Activated naive CD8-positive, alpha-beta T cell treated with anti-CD3 and anti-CD28 coated beads, Interleukin-2, amount 10 ng/mL, durations not matched to agents 7 days and 5 days (primary cell): ENCODE measurements at places on chromosomes 11 and 22.

DNA sequence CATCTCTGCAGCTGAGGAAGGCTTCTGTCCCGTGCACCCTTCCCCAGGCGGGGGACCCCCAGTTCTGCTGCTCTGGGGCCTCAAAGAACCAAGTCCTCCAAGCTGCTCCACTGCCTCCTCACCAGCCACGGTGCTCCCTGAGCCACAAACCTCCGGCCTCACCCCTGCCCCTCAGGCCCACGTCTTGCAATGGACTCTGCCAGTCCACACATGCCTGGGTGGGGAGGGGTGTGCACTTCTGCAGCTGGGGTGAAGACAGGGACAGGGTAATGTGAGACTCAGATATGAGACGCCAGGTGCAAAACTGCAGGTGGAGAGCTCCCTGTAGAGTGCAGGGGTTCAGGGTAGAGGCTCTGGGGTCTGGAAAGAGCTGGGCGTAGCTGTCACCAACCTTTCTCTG, 3.2 kb upstream of the PTDSS2 start:
- DNase-seq = no peak

- DNase-seq = no peak
Measured at GRCh38 chr11:117569911-117570310, 227.1 kb downstream of the DSCAML1 start.

DNA sequence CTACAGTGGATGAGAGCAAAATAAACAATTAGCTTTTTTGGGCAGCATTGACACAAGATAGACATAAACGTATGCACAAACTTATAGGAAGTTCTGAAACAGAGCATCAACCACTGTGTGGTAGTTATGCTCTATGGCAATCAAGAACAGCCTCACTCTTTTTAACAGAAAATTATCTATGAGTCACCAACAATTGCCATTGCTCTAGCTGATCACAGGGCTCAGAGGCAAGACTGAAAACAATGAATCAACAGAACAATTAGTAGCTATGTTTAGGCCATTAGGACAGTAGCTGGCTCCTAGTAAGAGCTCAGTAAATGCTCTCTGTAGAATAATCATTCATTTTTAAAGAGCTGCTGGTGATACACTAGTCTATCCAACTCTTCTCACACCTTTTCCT, 34.9 kb upstream of the PICALM start:
- no peak for DNase-seq

DNA sequence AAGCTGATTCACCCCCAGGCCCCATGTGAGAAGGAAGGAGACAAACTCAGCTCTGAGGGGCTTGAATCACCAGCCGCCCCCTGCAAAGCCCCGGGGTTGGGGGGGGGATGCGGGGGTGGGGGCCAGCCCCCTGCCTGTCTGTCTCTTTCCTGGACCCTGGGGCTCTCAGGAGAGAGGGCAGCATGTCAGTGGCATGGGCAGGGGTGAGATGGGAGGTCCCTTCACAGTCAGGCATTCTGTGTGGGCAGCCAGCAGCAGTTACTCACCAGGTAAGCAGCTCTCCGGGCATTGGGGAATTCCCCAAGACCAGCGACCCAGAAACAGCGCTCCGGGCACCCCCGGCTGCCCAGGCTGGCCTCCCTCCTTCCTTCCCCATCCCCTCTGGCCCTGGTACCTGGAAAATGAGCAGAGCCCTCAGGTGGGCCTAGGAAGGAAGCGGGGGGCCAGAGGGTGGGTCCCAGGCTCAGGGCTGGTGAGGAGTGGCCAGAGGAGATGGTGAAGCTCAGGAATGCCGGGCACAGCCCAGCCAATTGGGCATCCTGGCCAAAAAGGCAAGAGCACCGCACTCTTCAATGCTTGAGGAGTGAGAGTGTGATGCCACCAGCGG, 4.2 kb upstream of the LIF start:
- DNase-seq = no peak

- DNase-seq = peak; percentile 52
Measured at GRCh38 chr22:30290342-30291057, 1.2 kb upstream of the CASTOR1 start.

GRCh38 chr11:7872890-7873289, 58.2 kb downstream of the OR10A6 start:
- DNase-seq = no peak

DNA sequence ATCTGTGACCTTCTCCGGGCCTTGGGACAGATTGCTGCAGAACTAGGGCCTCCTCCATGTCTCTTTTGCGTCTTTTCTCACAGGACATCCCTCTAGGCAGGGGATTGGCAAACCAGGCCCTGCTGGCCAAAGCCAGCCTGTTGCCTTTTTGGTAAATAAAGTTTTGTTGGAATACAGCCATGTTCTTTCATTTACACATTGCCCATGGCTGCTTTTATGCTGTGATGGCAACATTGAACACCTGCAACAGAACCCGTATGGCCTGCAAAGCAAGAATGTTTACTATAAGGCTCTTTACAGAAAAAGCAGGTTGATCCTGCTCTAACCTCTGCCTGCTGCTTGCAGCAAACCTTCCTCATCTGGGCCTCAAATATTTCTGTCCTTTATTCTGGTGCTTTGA, 56.8 kb upstream of the B3GAT1 start:
- no peak for DNase-seq

DNA sequence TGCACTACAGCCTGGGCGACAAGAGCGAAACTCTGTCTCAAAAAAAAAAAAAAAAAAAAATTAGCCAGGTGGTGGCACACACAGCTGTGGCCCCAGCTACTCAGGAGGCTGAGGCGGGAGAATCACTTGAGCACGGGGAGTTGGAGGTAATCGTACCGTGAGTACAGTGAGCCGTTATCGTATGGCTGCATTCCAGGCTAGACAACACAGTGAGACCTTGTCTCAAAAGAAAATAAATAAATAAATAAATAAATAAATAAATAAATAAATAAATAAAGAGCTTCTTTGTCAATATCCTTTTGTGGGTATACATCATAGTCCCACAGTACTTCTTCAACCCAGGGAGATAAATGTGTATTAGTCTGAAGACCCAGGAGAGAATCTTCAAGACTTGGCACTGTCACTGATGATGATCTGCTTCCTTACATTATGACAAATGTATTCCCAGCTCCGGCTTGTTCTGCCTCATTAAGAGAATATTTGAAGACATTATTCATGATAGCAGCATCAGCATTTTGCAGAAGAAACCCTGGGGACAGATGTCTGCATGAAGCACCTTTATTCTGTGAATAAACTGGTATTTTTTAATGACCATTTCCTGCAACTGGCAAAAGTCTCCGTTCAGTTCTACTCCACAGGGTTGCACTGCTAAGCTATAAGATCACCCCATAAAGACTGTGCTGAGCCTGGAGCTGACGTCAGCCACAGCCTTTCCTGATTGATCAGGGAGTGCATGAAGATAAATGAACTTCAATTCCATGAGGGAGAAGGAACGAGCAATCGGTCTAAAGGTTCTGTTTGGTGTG, 1.6 kb upstream of the ACY3 start:
- DNase-seq = no peak

- no peak for DNase-seq
Measured at GRCh38 chr11:36699271-36699670, 101.2 kb upstream of the RAG2 start.

GRCh38 chr11:35111161-35112055, 27.6 kb upstream of the CD44 start:
- no peak for DNase-seq

GRCh38 chr11:132095230-132096131, 725.1 kb downstream of the NTM start:
- no peak for DNase-seq

DNA sequence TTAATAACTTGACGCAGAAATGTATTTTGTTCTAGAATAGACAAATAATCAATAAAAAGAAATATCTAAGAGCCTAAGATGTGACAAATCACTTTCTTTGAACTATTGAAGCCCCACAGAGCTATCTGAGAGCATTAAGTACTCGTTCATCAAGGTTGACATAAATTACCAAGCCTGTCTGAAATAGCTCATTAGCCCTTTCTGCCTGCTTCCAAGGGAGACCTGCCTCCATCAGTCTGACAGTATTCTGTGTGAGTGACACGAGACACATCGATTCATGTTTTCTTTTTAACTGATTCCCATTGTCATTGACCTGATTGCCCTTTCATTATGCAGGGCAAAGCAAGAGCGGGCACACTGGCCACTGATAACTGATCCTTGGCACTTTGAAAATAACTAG, 347.5 kb downstream of the KCNA4 start:
- DNase-seq = no peak

GRCh38 chr22:38215156-38216038, 13.6 kb downstream of the MAFF start:
- DNase-seq = no peak

- DNase-seq = no peak
Measured at GRCh38 chr11:64232182-64232966, 2.0 kb upstream of the VEGFB start.

DNA sequence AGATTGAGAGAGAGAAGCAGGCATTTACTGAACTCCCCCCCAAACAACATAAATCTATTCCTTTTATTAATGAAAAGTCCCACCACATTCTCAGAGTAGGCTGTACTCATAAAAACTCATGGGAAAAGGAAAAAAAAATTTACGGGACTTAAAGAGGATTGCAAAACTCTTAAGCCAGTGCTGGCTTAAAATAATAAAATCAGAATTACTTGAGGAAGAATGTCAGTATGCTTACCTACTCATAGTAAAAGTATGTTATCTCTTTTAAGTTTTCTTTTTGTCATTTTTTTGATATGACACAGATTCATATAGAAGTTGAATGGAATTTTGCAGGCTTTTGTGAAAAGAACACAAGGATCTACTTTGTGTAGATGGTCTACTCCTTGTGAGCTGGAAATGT, 126.3 kb downstream of the LUZP2 start:
- DNase-seq = no peak

- DNase-seq = no peak
Measured at GRCh38 chr11:129287920-129288319, 87.7 kb upstream of the BARX2 start.

- DNase-seq = no peak
Measured at GRCh38 chr11:123265951-123266350, 70.9 kb upstream of the CLMP start.

DNA sequence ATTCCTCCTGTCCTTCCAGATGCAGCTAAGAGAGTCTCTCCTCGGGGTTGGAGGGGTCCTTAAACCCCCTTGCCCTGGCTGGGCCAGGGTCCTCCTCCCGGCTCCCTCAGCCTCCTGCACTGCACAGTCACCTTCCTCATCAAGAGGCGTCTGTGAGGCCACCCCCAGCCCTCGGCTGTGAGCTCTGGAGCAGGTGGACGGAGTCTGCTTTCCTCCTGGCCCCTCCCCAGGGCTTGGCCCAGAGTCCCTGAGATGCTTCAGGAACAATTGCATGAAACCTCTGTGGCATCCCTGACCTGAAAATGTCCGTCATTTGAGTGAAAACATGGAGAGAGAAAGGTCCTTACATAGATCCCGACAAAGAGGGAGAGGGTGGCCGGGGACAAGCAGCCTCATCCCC, 6.7 kb upstream of the FGF3 start:
- no peak for DNase-seq

- DNase-seq = no peak
Measured at GRCh38 chr11:84947970-84948580, 679.1 kb downstream of the DLG2 start.

DNA sequence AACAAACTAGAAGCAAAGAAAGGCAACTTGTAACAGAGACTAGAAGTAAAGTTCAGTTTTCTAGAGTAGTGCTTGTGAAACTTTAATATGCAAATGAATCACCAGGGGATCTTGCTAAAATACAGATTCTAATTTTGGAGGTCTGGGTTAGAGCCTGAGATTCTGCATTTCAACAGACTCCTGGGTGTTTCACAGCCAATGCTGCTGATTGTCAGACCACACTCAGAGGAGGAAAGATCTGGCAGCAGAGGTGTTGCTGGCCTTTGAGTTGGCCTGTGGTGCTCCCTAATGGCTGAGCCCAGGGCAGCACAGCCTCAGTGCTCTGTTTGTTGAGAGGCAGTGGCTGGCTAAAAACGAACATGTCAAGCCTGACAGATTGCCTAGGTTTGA, 5.4 kb downstream of the CRY2 start:
- no peak for DNase-seq

GRCh38 chr11:124863826-124864165, 1.4 kb upstream of the ROBO3 start:
- DNase-seq = no peak

GRCh38 chr11:59918987-59919589, 19.1 kb upstream of the OOSP1 start:
- DNase-seq = no peak

DNA sequence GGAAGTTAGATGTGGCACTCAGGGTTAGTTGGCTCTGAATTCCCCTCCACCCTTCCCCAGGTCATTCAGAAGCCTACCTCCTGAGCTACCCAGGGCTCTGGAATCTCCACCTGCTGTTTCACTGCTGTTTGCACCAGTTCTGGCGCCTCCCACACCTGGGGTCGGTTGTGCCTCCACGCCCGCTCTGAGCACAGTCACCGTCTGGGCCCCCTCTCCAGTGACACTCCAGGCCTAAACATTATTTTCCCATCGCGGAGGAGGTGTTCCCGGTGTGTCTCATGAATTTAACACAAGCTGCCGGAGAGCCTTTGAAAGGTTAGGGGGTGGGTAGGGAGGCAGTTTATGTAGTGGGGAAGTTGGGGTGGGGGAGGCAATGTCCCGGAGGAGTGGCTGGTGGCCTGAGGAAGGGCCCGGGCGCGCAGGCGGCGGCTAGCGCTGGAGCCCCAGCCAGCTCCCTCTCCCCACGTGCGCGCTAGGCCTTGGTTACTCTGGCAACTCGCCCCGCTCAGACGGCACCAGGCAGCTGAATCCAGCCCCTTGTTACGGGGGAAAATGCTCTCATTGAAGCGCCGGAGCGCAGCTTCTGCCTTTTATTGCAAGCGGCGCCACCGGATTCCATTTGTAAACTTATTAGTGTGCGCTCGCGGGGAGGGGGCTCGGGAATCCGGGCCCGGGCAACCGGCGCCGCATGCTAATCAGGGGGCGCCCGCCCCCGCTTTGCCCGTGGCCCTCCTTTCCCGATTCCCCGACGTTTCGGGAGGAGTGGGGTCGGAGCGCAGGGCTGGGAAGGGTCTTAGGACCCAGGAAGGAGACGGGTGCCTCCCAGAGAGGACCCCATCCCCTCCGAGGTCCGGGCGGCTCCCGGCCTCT, 52.4 kb downstream of the GRIK4 start:
- no peak for DNase-seq

GRCh38 chr11:34356576-34356912, 1.3 kb downstream of the ABTB2 start:
- DNase-seq = no peak

DNA sequence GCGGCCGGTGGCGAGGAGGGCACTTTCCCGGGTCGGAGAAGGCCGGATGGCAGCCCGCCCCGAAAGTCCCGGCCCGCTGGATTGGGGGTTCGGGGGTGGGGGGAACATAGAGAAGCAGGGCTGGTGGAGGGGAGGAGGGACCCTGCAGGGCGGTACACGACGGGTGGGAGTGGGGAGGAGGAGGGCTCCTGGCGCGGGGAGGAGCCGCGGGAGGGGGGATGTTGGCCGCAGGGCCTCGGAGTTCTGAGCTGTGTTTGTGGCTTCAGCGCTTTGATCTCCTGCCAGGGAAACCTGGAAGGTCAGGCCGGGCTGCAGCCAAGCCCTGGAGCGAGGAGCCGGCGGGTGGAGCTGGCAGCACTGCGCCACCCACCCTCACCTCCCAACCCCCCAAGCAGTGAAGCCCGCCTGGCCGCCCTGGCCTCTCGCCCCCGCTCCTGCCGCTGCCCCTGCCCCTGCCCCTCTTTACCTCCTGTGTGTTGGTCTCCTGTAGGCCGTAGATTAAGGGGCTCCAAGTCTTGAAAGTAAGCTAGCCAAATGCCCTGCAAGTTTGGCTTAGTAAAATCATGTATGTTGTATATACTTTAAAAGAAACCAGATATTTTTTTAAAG, 30.9 kb downstream of the C22orf31 start:
- no peak for DNase-seq
